ENCODE measurements at places on chromosomes 3 and 15.

DNA sequence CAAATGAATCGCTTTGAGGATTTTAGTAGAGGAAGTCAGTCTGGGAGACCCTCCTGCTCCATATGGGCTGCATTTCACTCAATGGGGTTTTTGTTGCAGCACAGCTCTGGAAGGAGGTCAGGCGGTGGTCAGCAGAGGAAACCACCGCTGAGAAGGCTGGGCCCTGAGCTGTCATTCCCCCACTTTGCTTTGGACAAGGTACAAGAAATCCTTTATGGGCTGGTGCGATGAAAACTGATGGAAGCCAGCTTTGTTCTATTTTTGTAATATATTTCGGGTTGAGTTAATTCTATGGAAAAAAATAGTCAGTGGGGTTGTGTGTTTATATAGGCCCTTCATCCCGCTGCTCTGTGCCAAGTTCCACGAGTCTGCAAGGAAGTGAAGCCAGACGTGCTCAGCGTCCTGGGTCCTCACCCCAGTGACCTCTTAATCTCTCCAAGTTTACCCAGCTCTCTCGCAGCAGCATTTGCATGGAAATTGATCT is 157.1 kb upstream of the TMC3 start:
- DNase-seq: no peak

- no peak for DNase-seq
Observed at GRCh38 chr15:82122746-82123400, 77.1 kb upstream of the MEX3B start.

DNA sequence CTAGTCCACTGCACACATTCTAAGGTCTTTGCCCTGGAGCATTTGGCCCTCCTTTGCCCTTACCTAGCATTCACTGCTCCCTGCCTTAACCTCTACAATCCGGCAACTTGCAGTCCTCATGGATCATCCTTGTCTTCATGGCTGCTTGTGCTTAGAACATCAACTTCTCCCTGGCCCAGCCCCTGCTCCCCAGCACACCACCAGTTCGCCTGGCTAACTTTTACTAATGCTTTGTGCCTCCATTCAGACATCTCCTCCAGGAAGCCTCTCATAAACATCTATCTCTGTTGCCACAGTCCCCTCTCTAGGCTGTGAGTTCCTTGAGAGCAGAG is 57.1 kb downstream of the AAGAB start:
- no peak for DNase-seq

DNA sequence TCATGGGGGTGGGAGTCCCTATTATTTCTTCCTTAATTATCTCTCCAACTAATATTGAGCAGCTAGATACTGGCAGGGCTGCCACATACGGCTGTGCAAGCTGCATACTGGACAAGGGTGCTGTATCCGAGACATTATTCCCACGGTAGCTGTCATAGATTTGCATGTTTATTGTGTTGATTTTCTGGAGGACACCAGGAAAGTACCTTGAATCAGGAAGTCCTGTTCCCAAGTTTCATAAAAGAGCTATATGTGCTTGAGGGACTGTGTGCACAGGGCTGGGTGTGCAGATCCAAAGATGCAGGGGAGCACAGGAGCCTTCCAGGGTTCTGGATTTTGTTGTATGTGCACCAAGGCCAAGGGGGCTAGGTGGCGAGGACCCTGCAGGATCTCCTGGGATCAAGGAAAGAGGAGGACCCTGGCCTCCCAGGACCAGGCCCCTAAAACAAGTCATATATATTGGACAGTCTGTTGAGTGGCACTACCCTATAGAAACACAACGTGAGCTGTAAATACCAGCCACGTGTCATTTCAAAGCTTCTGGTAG is 119.2 kb upstream of the ALDH1A3 start:
- no peak for DNase-seq

GRCh38 chr3:66803721-66804695 is 194.1 kb upstream of the KBTBD8 start:
- no peak for DNase-seq

DNA sequence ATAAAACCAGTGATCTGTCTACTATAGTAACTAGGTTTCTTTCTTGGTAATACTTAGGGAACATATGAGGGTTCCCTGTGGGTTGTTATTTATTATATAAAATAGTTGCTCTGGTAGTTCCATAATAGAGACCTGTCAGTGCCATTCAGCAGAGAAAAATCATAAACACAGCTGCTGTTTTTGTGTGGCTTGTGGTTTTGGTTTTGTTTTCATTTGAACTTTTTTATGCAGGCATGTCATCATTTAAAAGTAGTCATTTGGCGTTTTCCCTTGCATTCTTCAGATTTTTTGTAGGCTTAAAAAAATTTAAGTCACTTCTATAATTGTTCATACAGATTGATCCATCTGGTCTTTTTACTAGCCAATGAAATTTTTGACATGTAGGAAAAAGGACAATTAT is 47.9 kb downstream of the PIK3CA start:
- DNase-seq: no peak

Data from stimulated activated CD8-positive, alpha-beta memory T cell treated with anti-CD3 and anti-CD28 coated beads, Interleukin-7, amount 100 ng/mL, for 24 hours (primary cell).